Karpas-422 (cell line): ENCODE measurements at places on chromosomes 16 and 17. TPM values are rescaled to one million over a fixed set of nuclear protein-coding genes. Genes with fewer than 3 reads are reported as not detected.
A peak's percentile ranks its signal among the peaks of the same experiment; 100 is the strongest.

GRCh38 chr17:60163108-60163784, 13.5 kb downstream of the CA4 start:
- peak; percentile 68 for DNase-seq

- DNase-seq: peak; percentile 93
These were observed 230.9 kb downstream of the MRTFB start for GRCh38 chr16:14302031-14302398.

DNA sequence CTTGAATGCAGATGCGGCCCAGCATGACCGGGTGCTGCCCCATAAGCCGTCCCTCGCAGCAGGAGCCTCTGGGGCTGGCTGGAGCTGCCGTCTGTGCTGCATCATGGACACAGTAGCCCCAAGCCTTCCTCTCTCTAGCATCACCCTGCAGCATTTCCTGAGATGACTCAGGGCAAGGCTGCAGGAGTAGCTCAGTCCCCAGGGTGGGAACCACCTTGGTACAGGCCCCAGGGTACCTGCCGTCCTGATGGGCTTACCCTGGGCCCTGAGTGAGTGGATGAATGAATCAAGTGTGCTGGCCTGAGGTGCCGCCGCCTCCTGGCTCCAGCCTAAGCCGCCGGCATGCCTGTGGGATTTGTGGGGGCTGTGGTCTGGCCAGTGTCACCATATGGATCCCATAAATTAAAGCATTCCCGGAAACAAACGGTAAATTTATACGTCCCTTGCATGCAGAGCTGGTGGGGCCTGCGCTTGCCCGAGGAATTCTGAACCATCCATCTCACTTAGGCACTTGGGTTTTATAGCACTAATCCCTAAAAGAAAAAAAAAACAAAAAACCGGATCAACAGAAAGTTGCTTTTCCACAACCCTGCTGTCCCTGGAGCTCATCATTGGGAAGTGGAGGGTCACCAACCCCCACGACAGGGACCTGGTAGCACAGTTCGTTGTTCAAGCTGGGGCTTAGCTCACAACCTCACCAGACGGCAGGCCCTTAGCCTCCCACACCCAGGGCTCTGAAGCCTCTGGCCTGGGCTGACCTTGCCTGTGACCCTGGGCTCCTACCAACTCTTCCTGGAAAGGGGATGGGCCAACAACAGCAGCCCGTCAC, 242.6 kb upstream of the CIBAR2 start:
- no peak for DNase-seq

GRCh38 chr17:36938566-36939051, 1.3 kb downstream of the LHX1 start:
- no peak for DNase-seq

- DNase-seq: no peak
These were observed 10.8 kb downstream of the CHD9 start for GRCh38 chr16:53065461-53066061.

DNA sequence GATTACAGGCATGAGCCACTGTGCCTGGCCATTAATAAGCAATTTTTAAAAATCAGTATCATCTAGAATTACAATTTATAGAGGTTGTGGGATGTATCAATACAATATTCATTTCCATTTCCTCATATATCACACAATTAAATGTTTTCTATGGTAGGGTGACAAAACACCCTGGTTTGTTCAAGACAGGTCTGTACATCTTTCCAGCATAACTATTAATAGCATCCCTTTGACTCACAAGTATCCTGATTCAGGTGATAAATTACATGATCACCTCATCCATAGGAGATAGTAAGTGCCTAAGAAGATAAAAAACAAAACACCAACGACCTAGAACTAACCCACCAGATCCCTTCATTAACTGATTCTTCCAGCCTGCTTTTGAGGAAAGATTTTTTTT, 13.1 kb downstream of the COIL start:
- DNase-seq: no peak

DNA sequence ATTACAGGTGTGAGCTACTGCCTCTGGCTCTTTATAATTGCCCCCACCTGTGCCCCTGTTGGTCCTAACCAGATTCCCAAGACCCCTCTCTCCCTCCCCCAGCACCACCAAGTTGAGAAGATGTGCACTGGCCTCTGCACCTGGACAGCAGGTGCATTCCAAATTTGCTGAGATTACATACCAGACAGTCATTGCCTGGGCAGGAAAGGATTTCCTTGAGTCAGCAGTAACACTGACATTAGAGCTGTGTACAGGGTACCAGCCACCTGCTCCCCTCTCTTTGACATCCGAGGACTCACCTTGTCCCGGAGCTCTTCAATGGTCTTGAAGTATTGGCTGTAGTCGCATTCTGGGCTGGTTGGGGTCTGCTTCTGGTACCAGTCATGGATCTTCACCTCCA, 659 bp downstream of the KRT15 start:
- DNase-seq: no peak

DNA sequence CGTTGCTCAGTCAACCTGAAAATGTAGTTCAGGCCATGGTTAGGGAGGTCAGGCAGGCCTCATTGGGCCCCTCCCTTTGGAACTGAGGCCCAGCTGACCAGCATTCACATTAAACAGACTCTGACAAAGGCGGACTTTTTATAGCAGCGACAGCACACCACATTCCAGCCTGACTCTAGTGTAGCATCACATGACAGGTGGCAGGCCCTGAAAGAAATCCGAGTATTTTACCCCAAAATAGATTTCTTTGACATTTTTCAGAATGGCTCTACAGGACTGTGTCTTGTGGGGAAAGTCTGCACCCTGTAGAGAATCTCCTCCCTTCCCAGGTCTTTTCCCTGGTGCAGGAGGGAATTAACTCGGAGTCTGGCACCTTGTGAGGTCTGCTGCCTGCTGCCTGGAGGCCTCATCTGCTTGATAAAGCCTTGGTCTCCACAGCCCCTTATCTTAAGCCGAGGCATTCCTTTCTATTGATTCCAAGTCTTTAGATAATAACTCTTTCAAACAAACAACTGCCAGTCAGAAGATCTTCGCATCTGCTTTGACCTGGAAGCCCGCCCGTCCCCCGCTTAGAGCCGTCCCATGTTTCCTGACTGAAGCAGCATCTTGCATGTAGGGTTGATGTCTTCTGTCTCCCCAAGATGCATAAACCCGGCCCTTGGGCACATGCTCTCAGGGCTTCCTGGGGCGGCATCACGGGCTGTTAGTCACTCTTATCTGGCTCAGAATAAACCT, 44.0 kb upstream of the CAPN15 start:
- peak; percentile 41 for DNase-seq

- DNase-seq: no peak
These were observed 59.8 kb downstream of the OTOA start for GRCh38 chr16:21723532-21723931.

- DNase-seq: no peak
These were observed 12.7 kb upstream of the KLHDC4 start for GRCh38 chr16:87778476-87778829.

GRCh38 chr16:66902648-66903543, 15.8 kb downstream of the CDH16 start:
- no peak for DNase-seq

- no peak for DNase-seq
These were observed 10.2 kb upstream of the FADS6 start for GRCh38 chr17:74903671-74904070.

DNA sequence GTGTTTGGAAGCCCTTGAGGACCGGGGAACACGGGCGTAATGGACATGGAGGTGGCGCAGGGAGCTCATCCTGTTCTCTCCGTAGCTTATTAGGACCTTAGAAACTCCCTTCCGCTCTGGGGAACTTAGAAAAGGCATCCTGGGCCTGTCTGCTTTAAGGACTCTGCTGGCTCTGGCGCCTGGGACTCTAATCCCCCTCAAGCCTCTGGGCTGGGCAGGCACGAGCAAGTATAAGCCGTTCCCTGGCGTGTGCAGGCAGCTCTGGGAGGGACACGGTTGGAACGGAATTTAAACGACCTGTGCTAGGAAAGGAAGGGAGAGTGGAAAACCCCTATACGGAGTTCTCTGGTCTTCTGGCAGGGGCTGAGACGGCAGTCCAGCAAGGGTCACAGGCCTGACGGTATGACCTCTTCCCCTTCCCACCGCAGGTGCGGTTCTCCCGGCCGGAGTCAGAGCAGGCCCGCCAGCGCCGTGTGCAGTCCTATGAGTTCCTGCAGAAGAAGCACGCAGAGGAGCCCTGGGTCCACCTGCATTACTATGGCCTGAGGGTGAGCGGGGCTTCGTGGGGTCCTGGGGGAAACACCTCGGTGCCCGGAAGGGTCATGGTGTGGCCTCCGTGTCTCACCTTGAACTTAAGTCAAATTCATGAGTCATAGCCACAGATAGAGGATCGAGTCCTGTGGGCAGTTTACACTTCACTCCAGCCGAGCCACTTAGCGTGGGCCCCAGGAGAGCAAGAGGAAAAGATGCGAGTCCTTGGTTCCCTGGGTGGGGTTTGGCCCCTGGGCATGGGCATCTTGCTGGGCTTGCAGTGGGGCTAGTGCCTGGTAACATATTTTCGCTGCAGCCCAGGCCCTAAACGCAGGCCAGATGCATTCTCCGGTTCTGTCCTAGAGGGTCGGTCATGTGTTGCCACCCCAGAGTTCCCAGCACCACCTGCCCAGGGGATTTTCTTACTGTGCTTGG, 17.7 kb downstream of the POLR3E start:
- no peak for DNase-seq

DNA sequence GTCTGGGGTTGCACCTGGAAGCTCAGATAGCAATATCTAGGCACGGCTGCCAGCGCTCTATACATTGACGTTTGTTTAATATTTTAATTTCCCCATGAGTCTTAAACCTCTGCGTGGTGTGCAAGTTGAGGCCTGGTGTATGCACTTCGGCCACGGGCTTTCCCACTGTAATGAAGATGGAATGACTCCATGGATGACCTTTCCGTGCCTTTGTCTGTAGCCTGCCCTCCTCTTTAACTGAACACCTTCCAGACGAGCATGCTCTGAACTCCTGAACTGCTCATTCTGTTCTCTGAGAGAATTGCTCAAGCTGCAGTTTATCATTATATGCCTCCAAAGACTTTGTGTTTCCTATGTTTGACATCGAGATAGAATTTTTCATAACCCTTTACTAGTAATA, 438.8 kb downstream of the WWOX start:
- DNase-seq: no peak

- DNase-seq: no peak
These were observed 2.2 kb upstream of the BAHCC1 start for GRCh38 chr17:81392909-81393654.

GRCh38 chr16:83959656-83960434, 6.8 kb downstream of the OSGIN1 start:
- no peak for DNase-seq

DNA sequence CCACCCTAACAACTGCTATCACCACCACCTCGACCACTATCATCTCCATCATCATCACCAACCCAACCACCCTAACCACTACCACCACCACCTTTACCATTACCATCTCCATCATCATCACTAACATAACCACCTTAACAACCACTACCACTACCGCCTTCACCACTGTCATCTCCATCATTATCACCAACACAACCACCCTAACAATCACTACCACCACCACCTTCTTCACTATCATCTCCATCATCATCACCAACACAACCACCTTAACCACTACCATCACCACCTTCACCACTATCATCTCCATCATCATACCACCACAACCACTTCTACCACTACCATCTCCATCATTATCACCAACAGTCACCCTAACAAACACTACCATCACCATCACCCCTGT, 101.4 kb downstream of the BANP start:
- no peak for DNase-seq

GNAO1 gene
- 1.6 and 2.3 TPM in 2 replicates for total RNA-seq

TBC1D28 gene
- total RNA-seq: not detected in 2 replicates
